RKO (cell line): ENCODE measurements at places on chromosomes 7 and 10.
A peak's percentile ranks its signal among the peaks of the same experiment; 100 is the strongest.

DNA sequence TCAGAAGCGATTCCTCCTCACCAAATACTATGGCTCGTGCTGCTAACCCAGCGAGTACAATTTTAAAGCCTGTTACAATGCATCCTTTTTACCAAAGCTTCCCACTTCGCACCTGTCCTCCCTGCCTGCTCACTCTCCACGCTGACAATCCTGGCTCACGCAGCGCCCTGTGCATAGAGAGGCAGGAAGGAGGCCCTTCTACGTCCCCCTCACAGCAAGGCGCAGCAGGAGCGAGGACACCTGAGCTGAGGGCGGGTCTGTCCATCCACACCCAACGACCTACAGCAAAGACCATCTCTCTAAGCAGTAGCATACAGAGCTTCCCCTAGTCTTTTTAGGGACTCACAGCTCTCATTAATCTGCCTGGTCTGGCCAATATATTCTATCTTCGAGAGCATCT lies 46.0 kb downstream of the MKI67 start:
- no peak for DNase-seq

DNA sequence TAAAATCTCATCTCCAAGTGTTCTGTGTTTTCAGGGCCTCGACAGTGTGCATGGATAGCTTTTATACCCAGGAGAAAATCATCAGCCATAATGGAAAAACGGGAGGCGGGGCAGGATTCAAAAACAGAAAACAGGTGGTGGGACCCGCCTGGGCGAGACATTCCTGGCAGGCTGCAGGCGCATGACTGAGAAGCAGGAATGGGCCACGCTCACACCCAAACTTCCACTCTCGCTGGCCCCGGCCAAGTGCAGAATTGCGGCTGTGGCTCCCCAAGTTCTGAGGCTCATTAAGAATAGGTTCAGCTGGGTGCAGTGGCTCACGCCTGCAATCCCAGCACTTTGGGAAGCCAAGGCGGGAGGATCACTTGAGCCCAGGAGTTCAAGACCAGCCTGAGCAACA lies 60.6 kb downstream of the C10orf143 start:
- no peak for DNase-seq

DNA sequence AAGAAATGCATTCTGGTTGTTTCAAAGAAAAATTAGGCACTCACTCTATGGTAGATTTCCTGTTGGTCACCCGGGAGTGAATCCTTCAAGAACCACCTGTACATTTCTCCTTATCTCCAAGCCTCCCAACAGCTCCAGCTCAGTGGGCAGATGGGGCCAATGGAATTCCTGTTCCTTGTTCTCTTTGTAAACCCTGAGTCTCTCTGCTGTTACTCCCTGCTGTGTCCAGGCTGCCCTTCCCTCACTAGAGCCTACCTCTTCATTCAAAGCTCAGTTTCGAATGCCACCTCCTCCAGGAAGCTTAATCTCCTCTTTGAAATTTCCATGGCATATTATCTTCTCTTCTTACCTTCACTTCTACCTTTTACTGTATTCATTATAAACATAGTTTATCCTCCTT lies 3.5 kb upstream of the BMPER start:
- no peak for DNase-seq

DNA sequence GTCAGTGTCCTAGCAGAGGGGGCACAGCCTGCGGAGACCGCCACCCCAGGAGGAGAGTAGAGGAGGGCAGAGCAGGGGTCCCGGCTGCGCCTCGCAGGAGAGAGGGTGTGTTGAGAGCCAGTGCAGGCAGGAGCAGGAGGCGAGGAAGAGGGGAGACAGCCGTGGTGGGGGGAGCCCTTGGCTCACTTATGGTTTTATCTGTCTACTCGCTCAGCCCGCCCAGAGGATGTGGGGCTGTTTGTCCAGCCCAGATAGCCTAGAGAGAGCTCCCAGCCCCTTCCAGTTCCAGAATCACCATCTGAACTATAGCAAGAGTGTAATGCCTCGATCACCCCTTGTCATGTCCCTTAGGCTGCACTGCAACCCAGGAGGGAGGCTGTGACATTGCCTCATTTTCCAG lies 26.6 kb downstream of the SLC29A3 start:
- no peak for DNase-seq

- DNase-seq, result no peak
Measured at GRCh38 chr10:110959379-110960332, 40.3 kb downstream of the SHOC2 start.

DNA sequence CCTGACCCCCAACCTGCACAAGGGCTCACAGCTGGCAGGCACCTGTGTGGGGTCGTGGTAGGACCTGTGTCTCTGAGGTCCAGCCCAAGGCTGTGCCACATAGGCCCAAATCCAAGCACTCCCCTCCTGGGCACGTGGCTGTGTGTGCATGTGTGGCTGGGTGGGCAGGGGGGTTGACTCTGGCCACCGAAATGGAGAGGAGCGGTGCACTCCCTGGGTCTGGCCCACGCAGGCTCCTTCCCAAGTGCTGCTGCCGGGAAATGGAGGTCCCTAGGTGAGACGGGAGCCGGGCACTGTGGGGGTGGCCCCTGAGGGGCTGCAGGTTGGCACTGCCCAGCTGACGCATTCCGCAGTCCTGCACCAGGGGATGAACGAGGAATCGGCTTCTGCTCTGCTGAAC lies 528.1 kb downstream of the DNAJB6 start:
- no peak for DNase-seq

DNA sequence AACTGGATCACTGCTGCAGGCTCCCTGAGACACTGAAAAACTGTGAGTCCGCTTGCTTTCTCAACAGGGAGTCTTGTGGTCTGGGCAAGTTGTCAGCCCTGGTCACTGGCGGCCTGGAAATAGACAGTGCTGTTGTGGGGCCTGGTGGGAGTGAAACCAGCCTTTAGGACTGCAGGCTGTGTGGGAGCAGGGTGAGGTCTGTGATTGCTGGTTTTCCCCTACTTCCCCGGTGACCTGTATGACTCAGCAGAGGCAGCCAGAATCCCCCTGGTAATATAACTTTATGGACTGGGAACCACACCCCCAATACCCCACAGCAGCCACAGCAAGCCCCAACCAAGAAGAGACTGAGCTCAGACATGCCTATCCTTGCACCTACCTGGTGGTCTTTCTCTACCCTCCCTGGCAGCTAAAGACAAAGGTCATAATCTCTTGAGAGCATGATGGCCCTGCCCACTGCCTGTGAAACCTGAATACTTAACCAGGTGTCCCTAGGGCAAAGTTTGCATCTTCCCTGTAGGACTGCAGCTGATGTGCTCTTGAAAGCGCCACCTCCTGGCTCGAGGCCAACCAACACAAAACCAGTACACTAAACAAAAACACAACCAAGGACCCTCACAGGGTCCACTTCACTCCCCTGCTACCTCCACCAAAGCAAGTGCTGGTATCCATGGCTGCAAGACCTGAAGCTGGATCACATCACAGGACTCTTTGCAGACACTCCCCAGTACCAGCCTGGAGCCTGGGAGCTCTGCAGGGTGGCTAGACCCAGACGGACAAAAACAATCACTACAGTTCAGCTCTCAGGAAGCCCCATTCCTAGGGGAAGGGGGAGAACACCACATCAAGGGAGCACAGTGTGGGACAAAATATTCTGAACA lies 7.2 kb upstream of the ADAM22 start:
- DNase-seq, result no peak

- DNase-seq, result no peak
Measured at GRCh38 chr7:127833641-127834040, 181.6 kb downstream of the SND1 start.

DNA sequence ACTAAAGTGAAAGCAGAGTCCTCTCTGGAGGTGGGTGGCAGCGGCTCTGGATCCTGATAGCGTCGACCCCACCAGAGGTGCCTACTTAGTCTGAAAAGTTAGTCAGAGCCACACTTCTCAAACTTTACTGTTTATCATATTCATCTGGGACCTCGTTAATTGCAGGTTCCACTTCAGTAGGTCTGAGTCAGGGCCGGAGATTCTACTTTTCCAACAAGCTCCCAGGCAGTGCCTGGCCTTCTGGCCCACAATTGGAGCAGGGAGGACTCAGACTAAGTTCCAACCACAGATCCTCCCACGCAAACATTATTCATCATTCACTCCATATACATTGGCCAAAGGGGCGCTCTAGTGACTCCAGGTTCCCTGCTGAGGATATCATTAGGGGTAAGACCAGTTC lies 78.1 kb downstream of the VSTM4 start:
- peak; percentile 72 for DNase-seq

DNA sequence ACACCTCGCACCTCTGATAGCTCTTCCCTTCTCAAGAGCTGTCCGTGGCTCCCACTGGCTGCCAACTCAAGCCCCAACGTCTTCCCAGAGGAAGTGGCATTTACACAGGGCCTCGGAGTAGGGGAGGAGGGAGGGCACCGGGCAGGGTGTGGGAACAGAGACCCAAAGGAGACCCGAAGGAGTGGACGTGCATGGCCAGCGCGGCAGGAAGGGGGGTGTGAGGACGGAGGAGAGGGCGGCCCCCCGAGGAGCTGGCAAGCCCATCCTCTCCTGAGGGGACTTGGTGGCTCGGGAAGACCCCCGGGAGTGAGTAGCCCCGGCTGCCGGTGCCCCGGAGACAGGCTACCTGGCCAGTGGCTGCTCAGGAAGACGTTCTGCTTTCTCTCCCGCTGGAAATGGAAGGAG lies 85.9 kb downstream of the FOXL3 start:
- no peak for DNase-seq

GRCh38 chr10:120946497-120946896 lies 95.3 kb downstream of the WDR11 start:
- DNase-seq, result no peak

DNA sequence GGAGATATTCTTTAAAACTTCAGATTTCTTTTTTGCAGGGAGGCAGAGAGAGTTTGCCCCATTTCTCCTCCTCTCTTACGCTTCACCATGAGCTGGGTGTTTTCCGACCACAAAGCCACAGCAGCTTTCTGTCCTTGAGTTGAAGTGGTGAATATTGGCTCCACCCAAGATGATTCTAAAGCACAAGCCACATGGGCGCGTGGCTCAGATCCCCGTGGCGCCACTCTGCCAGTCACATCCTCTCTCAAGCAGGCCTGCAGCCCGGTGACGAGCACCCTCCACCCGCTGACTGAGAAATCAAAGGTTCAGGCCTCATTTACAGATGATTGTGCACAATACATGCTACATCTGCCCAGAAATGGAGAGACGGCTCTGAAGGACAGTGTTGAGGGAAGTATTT lies 27.6 kb upstream of the RNF32 start:
- no peak for DNase-seq

DNA sequence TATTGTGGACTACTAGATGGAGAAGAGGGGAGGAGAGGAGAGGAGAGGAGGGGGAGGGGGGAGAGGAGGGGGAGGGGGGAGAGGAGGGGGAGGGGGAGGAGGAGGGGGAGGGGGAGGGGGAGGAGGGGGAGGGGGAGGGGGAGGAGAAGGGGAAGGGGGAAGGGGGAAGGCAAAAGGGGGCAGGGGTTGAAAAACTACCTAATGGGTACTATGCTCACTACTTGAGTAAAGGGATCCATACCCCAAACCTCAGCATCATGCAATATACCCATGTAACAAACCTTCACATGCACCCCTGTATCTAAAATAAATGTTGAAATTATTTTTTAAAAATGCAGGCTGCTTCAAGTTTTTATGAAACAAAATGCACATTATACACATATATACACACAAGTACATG lies 15.1 kb upstream of the LMOD2 start:
- DNase-seq, result no peak

DNA sequence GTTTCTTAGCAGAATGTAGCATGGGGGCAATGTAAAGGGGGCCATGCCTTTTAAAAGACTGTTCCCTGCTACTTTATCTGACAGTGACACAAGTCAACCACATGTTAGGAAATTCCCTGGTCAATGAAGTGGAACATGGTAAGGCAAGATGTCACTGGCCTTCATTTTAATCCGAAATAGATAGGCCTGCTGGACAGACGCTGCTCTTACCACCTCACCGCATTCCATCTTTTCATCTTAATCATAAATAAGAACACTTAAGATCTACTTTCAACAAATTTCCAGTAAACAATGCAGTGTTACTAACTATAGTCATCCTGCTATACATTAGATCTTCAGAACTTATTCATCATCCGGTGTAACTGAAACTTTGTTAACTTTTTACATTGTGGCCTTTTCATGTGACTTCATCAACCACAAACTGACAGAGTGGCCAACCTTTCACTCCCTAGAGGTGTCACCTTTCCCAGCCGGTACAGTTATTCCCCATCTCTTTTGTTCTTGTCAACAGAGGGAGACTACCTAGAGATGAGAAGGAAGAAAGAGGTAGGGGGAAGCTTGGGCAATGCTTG lies 15.6 kb downstream of the ASB4 start:
- no peak for DNase-seq

GRCh38 chr10:128257428-128257827 lies 131.2 kb upstream of the MKI67 start:
- no peak for DNase-seq

DNA sequence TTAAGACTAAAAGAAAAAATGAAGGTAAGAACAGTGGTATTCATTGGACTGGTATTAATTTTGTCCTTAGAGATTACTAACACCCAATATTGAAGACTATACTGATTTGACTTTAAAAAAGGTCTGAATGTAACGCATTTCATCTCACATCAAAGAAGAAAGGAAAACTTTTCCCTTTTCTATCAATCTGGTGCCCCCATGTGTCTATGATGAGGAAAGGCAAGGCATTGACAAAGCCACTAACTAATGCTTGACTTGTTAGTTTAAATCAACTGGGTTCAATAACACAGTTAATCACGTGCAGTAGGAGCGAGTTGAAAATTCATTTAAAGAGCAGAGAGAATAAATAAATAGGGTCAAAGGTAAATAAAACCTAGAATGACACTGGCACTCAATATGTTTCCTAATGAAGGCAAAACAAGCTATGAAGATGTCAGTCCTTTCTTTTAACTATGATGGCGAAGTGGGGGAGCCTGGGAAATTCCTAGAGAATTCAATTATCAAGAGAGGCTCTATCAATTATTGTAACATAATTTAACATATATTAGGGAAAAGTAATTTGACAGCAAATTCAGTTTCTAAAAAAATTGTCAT lies 180.9 kb downstream of the ANK3 start:
- DNase-seq, result peak; percentile 63

DNA sequence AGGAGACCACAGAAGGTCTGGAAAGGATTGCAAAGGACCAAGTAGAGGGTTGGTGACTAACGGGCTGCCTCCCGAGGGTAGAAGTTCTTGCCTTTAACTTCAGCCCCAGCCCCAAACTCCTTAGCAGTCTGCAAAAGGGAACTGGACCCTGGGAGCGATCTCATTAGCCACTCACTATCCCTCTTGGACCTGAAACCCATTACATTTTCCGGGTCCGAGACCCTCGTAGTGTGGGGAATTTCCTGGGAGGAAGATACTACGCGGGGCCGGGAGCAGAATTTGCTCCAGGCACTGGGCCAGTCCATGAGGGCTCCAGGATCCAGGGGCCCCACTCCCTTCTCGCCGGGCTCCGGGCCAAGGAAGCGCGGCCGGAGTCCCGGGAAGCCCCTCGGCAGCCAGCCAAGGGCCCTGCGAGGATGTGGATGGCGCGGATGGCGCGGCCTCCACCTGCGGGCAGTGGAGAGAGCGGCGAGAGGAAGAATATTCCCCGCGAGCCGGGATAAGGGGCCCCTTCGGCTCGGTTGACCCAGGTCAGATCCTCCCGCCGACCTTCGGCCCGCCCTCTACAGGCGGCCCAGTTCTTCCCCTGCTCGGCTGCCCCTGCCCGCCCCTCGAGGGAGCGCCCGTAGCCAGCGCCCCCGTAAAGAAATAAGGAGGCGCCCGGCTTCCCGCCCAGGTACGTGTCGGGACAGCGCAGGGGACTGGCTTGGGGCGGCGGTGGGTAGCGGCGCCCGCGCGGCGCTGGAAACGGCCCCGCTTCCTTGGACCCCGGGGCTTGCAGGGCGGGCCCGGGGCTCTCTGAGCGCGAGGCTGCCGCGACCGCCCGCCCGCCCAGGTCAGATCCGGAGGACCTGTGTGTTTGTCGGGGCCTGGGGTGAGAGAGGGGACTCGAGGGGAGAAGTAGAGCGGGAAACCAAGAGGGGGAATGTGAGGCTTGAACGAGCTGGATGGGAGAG lies at the start of gene MYO3A:
TSS of gene MYO3A (plus strand) at position 577 of the 956 bp plus-strand sequence. CDS start 17,882 bp downstream, outside the sequence.
- no peak for DNase-seq
